A673 (cell line): ENCODE measurements at places on chromosomes 12 and 14. TPM values are rescaled to one million over a fixed set of nuclear protein-coding genes. Genes with fewer than 3 reads are reported as not detected.

DNA sequence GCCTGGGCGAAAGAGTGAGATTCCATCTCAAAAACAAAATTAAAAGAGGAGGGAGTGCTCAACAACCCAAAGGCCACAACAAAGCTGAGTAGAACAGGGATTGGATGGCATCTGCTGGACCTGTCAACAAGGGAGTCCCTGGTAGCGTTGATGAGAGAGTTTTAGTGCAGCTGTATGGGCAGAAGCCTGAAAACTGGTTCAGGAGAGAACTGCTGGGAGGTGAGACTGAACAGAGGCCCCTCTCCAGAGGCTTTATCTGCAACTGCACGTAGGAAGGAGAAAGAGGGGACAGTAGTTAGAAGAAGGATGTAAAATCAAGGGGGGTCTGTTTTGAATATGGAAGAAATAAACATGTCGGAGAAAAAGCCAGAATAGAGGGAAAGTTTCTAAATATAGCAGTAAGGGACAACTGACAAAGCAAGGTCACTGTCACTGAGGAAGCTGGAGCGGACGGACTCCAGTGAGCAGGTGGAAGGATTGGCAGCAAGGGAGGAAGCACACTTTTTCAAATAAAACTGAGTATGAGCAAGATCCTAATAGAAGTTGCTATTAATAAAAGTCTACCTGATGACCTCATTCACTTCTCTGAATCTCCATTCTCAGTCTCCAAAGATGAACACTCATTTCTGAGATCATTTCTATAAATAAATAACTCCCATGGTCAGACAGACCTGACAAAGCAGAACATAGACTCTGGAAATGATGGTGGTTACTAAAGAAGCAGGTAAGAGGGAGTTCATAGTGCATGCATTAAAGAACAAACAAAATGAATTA, 11.8 kb upstream of the ATF1 start:
- no peak overlapping the region for H3K4me3 ChIP-seq
- H3K36me3 ChIP-seq = peaks cover 6% of the 10 kb centered on the region
- H3K4me1 ChIP-seq = no peaks in the 10 kb centered on the region
- no peak overlapping the region for H3K27ac ChIP-seq
- no peaks in the 10 kb centered on the region for H3K27me3 ChIP-seq

DNA sequence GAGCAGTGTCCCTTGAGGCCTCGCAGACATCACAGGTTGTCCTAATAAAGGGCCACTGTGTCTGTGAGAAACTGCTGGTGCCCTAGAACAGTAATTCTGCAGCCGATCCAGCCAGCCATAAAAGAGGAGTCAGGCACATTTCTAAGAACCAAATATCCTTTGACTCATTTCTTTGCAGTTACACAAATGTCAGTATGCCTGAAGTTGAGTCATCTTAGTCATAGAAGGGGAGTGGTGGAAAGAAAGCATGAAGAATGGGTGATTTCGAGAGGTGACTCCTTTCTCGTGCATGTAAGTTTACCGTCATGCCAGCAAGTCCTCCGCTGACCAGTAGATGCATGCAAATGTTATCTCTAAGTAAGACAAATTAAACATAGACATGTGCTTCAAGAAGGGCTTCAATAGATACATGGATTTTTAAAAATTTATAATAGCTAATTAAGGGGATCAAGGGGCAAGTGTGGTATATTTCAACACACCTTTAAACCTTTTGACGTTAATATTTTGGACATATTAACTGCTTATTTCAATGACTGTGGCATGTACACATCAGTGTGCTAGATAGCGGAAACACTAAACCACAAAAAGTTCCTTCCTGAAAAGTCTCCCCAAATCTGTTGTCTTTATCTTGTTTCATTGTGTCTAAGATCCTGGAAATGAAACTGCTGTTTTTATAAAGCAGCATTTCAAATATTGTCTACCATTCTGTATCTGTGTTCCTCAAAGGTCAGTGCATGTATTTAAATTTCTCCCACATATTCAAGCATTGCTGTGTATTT, 497.4 kb downstream of the NPAS3 start:
- H3K4me1 ChIP-seq = no peaks in the 10 kb centered on the region
- no peaks in the 10 kb centered on the region for H3K27me3 ChIP-seq
- DNase-seq = no peak
- H3K4me3 ChIP-seq = no peak overlapping the region
- no peaks in the 10 kb centered on the region for H3K36me3 ChIP-seq

C14orf93 gene
- total RNA-seq = 9.9 and 10.8 TPM in 2 replicates

TEX52 gene
- total RNA-seq = 0.44 TPM in 1 of 2 replicates, not detected in the other

GRCh38 chr14:106845286-106846087, 1319.1 kb downstream of the TMEM121 start:
- H3K4me1 ChIP-seq = peaks cover 8% of the 10 kb centered on the region
- DNase-seq = no peak
- H3K27ac ChIP-seq = no peak overlapping the region

- no peak overlapping the region for H3K4me3 ChIP-seq
- H3K4me1 ChIP-seq = peaks cover 11% of the 10 kb centered on the region
- no peak for DNase-seq
- H3K27me3 ChIP-seq = no peaks in the 10 kb centered on the region
- no peak overlapping the region for H3K27ac ChIP-seq
These were observed 4.6 kb downstream of the GIT2 start for GRCh38 chr12:109991586-109991985.

ENTPD5 gene
- 14.6 and 15.4 TPM in 2 replicates for total RNA-seq
